ENCODE measurements at places on chromosomes 6 and 20. TPM values are rescaled to one million over a fixed set of nuclear protein-coding genes. Genes with fewer than 3 reads are reported as not detected.

DNA sequence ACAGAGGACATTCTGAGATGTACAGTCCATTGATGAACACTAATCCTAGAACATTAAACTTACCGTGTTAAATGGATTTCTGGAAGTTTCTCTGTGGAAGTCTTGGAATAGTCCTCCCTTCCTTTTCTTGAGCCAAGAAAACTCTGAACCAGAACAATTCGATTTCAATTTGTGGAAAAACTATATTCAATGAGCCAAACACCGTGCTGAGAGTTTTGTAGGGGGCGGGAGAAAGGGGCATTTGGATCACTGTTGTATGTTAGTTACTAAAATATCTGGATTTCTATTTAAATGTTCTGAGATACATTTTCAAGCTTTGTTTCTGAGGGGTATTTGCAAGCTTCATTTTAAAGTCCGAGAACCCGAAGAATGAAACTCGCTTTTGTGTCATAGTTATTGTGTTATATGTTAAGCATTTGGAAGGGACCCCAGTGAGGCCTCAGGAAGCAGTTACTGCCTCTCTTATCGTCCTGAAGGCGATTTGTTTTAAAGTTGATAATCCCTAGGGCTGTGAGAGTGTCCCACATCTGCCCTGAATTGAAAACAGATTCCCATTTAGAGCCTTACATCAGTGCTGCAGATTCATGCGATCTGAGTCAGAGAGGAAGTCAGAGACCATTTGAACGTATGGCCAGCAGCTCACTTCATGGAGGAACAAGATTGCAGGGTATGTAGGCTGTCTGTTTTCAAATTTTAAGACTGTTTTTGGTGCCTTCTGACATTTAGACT, 70.8 kb upstream of the SASH1 start:
- no peak for DNase-seq

DNA sequence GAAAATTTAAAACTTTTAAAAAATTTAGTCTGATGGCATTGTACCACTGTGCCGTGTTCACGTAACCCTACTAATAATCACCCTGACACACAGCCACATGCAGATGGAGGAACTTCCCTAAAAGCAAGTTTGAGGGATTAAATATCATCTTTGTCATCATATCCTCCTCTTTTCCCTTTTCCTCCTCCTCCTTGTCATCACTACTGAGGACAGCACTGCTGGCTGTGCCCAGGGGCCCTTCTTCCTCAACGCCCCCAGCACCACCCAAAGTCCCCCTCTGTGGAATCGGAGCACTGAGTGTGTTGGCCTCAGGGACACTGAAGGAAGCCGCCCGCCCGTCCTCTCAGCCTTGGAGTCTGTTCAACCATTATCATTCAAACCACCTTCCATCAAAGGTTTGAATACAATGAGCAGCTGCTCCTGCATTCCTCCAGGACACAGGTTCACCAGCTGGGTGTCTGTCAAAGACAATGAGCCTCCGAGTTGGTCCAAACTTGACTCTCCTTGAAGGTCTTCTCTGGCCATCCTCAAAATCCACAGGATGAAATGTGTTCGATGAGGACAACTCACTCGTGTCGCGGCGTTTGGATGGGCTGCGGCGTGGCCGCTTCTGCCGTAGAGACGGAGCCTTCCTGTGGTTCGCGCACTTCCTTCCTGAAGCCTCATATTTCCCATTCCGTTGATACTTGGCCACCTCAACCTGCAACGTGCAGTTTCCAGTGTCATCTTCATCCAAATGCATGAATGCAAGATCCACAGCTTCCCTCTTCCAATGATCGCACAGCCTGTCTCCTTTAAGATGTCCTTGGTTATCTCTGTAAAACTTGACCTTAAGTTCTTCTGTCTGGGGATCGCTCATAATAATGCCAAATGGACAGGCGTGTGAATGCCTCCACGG, 23.3 kb downstream of the NQO2 start:
- DNase-seq = no peak

SLC24A3 gene
- total RNA-seq = 0.15 TPM

- DNase-seq = no peak
These were observed 46.3 kb upstream of the F13A1 start for GRCh38 chr6:6366803-6367202.

All from endothelial cell (in vitro differentiated cells).